H4 (cell line): ENCODE measurements at places on chromosomes 1 and 21. TPM values are rescaled to one million over a fixed set of nuclear protein-coding genes. Genes with fewer than 3 reads are reported as not detected.
A peak's percentile ranks its signal among the peaks of the same experiment; 100 is the strongest.

GRCh38 chr1:240435996-240436566, 175.9 kb downstream of the GREM2 start:
- DNase-seq, result no peak

- no peak for DNase-seq
Measured at GRCh38 chr1:56799605-56800400, 19.4 kb downstream of the FYB2 start.

- no peak for DNase-seq
Measured at GRCh38 chr21:33643658-33644311, 1.5 kb downstream of the ITSN1 start.

- no peak for DNase-seq
Measured at GRCh38 chr1:23625929-23626535, 65.6 kb upstream of the RPL11 start.

GRCh38 chr21:26969971-26970725, 3.3 kb upstream of the ADAMTS5 start:
- DNase-seq, result no peak

DNA sequence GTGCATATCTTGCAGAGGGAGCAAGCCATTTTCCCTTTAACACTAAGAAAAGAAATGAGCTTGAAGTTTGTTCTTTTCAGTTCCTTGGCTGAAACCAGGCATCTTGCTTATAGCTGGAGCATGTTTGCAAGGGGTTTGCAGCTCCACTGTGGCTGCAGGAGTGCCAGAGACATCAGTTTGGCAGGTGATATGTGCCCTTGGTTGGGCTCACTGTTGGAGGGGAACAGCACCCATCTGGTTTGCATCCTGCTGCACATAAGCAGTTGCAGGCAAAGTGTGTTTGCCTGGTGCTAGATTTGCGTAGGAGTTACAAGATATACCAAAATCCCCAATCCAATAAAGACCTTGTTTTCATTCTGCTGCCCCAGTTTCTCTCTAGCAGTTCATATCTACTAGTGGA, 47.8 kb upstream of the IKBKE start:
- DNase-seq, result no peak

Gene ABCG1
- 7.8 and 9.0 TPM in 2 replicates for total RNA-seq

Gene BEST4
- total RNA-seq, result not detected in 2 replicates

Gene TMEM9
- total RNA-seq, result 81.6 and 97.5 TPM in 2 replicates

GRCh38 chr1:75990686-75991085, 58.5 kb upstream of the ASB17 start:
- no peak for DNase-seq

GRCh38 chr1:103467100-103467499, 58.4 kb upstream of the RNPC3 start:
- no peak for DNase-seq

Gene SERINC2
- total RNA-seq, result 9.9 and 15.0 TPM in 2 replicates

GRCh38 chr1:153770797-153771196, 4.4 kb upstream of the SLC27A3 start:
- no peak for DNase-seq

GRCh38 chr21:44579833-44580144, 615 bp downstream of the KRTAP10-5 start:
- DNase-seq, result no peak

GRCh38 chr1:228664399-228664914, 70.8 kb upstream of the RHOU start:
- DNase-seq, result peak; percentile 44

Gene BMP8B
- 0.08 and 0.19 TPM in 2 replicates for total RNA-seq

Gene APOBEC4
- total RNA-seq, result not detected in 2 replicates

Gene ZNF593
- total RNA-seq, result 27.4 and 41.0 TPM in 2 replicates

GRCh38 chr1:48718116-48718630, 58.5 kb downstream of the BEND5 start:
- no peak for DNase-seq

Gene SAMSN1
- 0.08 and 0.58 TPM in 2 replicates for total RNA-seq

Gene CAPN8
- total RNA-seq, result not detected in 2 replicates

DNA sequence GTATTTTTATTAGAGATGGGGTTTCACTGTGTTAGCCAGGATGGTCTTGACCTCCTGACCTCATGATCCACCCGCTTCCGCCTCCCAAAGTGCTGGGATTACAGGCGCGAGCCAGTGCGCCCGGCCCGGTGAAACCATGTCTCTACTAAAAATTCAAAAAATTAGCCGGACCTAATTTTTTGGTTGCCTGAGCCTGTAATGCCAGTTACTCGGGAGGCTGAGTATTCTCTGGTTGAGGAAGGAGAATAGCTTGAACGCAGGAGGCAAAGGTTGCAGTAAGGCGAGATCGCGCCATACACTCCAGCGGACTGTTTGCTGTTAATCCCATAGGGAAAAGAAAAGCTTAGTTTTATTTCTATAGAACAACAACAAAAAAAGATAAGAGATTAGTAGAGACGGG, 29.9 kb upstream of the HJV start:
- DNase-seq, result no peak

DNA sequence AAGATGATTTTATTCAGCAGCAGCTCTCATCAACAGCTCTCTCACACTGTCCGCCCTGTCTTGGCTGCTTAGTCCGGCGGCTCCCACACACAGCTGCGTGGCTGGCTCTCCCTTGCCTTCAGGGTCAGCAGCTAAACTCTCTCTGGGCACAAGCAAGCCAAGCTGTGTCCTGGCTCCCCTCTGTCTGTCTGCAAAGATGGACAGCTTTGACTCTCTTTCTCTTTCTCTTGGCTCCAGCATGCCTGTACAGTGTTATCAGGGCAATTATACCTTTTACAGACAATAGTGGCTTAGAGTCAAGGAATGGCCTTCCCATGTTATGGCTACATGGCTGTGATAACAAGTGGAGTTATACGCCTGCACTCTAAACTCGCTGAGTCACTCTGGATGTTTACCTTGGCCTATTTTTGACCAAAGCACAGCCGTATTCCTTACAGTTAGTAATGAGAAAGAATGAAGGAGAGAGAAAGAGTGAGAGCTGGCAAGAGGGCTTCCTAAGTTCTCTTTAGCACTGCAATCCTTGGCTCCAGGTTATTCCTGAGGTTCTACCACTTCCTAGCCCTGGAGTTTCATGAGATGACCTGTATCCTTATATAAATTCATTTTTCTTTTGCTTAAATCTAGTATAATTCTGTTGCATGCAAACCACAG, 59.9 kb upstream of the ZSWIM5 start:
- DNase-seq, result peak; percentile 93

GRCh38 chr1:67264152-67264551, 43.5 kb upstream of the IL12RB2 start:
- DNase-seq, result no peak

DNA sequence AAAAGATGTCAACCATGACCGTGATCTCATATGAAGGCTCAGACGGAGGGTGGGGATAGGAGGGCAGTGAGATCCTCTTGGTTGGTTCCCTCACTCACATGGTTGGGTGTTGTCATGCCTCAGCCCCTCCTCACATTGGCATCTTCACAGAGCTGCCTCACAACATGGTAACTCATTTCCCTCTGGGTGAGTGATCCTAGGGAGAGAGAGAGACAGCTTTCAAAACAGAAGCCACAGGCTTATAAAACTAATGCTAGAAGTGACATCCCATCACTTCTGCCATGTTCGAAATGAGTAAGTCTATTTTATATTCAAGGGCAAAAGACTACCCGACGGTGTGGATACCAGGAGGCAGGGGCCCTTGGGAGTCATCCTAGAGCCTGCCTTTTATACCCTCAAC, 145.5 kb downstream of the SPATA17 start:
- no peak for DNase-seq

Gene MED8
- 113 and 119 TPM in 2 replicates for total RNA-seq

GRCh38 chr1:30472009-30472408, 251.4 kb downstream of the MATN1 start:
- no peak for DNase-seq

Gene CLCA1
- not detected in 2 replicates for total RNA-seq

Gene SEC16B
- total RNA-seq, result 0.04 and 0.27 TPM in 2 replicates

- DNase-seq, result peak; percentile 91
Measured at GRCh38 chr1:50969611-50970508, at the start of gene CDKN2C. CDKN2C (plus strand) TSS chr1:50970245; CDS start chr1:50970369, 124 bp downstream.

- peak; percentile 98 for DNase-seq
Measured at GRCh38 chr21:17491716-17492414, 21.0 kb upstream of the CXADR start.

Gene SFN
- total RNA-seq, result 0.53 and 1.0 TPM in 2 replicates
